NCI-H1417 (cell line): ENCODE measurements at places on chromosomes 3 and 15.

- no peak for DNase-seq
Measured at GRCh38 chr3:188211476-188211875, 57.5 kb downstream of the LPP start.

GRCh38 chr15:36694574-36694973 lies 115.1 kb downstream of the CDIN1 start:
- DNase-seq: no peak

GRCh38 chr3:21751886-21752285 lies 876 bp upstream of the ZNF385D start:
- DNase-seq: no peak

GRCh38 chr3:72962317-72962716 lies 34.3 kb upstream of the PPP4R2 start:
- DNase-seq: no peak

- DNase-seq: no peak
Measured at GRCh38 chr3:77313843-77314242, 273.9 kb downstream of the ROBO2 start.

DNA sequence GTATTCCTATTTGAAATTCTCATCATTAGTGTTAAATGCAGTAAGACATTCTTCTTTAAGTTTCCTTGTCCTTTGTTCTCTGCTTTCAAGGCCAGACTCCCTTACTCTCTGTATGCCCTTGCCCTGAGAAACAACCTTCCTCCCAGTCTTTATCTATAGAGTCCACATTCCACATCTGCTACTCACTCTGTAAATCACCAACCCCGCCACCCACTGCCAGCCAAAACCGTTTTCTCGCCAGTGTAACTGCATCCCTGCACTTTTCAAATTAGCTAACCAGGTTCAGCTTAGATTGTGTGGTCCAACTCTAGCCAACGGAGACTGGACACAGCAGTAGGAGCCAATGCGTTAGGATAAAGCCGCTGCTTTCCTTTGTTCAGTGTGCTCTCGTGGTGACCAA lies 402.4 kb upstream of the PDZRN3 start:
- no peak for DNase-seq

GRCh38 chr15:39300451-39301153 lies 280.3 kb upstream of the THBS1 start:
- no peak for DNase-seq

GRCh38 chr15:85133709-85134108 lies 152.1 kb downstream of the PDE8A start:
- no peak for DNase-seq

DNA sequence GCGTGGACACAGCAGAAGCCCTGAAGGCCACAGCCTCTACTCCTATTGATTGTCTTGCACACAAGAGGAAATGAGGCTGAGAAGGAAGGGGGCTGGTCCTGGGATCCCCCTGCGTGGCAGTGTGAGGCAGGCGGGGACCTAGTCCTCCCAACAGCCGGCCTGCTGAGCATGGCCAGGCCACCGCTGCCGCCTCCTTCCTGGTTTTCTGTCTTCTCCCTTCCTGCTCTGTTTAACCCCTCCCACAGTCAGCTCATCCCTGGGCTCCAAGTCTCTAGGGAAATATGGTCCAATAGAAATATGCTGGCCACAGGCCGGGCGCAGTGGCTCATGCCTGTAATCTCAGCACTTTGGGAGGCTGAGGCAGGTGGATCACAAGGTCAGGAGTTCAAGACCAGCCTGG lies 42.1 kb upstream of the HES1 start:
- DNase-seq: no peak

GRCh38 chr15:58279106-58279505 lies 140.9 kb downstream of the AQP9 start:
- no peak for DNase-seq

DNA sequence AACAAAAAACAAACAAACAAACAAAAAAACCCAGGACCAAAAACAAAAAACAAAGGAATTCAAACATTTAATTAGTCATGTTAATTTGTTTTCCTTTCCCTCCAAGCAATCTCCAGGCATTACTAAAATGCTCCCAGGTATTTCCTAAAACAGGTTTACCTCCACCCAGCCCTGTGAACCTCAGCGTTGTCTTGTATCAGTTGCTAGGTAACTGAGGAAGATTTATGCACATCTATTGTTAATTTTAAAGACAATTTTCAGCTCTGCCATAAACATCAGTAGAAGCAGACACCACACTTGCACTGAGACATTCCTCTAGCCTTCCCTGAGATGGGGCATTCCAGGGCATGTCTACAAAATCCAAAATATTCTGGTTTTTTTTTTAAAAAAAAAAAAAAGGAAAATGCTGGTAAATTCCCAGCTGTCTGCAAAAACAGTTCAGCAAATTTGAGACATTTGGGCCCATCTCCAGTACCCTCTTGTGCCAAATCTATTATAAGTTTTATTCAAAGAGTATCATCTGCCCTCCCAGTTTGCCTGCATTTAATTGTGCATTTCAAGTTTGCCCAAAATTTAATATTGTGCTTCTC lies 227.6 kb downstream of the ADAMTS9 start:
- DNase-seq: peak; percentile 14

DNA sequence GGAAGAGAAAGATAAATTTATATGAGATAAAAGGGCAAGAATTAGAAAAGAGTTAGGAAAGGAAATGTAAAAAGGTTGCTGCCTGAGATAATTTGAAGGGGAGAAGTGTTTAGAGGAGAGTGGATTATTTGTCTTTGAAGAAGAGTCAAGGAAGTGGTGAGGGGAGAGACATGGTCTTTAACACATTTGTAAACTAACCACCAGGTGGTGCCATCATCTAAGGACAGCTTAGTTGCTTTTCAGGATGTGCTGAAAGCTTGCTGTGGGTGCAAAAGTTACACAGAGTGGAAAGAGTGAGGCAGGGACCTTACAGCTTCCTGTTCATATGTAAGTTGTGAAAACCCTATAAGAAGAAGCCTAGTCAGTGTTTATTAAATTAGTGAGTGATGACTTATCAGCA lies 114.1 kb upstream of the DNAJC19 start:
- peak; percentile 70 for DNase-seq

- DNase-seq: no peak
Measured at GRCh38 chr3:172370419-172370818, 77.8 kb downstream of the GHSR start.

- DNase-seq: peak; percentile 4
Measured at GRCh38 chr3:33167716-33168336, 50.8 kb downstream of the SUSD5 start.

DNA sequence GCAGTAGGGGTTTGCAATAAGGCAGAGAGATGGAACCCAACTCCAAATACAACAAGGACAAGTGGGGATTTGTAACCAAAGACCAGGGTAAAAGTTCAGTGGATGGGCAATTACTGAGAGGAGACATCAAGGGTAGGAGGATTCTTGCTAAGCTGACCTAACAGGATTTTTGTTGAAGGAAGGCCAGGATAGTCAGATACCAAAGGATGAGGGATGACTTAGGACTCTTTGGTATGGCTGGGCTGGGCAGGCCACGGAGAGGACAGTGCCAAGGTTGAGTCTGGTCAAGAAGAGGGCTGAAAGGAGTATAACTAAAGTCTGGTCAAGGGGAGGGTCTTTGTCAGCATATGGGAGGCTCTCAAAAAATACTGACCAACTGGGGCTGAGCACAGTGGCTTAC lies 85.3 kb upstream of the UBE2E2 start:
- no peak for DNase-seq

- no peak for DNase-seq
Measured at GRCh38 chr3:119541547-119541946, 17.9 kb downstream of the CD80 start.

GRCh38 chr3:186798239-186798874 lies 7.9 kb downstream of the RFC4 start:
- DNase-seq: no peak

DNA sequence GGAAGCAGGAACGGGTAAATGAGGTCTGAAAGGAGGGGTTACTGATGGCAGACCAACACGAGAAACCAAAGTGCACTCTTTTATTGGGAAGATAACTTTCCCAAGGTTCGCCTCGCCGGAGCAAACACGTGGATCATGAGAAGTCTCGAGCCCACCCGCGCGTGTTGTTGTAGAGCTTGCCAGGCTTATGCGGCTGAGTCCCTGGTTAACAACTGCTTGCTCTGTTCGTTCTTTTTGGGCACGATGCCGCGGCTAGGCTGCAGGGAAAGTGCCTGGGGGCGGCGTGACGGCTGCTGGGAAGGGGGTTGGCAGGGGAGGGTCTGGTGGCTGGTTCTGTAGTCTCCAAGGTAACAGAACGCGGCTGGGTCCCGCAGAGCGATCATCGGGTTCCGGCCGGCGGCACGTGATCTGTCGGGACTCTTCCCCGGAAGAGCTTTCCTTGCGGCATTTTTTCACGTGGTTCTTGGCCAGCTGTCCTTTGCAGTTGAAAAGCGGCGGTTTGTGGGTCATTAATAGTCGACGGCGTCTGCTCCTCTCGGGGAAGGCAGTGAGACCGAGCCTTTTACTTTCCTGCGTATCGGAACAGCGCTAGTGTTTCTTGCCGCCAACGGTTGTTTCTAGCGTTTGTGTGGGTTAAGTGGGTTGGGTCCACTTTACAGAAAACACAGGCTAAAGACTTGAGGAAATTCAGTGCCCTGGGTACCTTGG lies 1.5 kb downstream of the MGA start:
- DNase-seq: peak; percentile 51
